Diencephalon (tissue), 1 donor: ENCODE measurements at places on chromosomes 7 and 10. TPM values are rescaled to one million over a fixed set of nuclear protein-coding genes. Genes with fewer than 3 reads are reported as not detected.

FANK1 gene
- 11.3 TPM for total RNA-seq

SPDYE2B gene
- total RNA-seq, result not detected

CCDC172 gene
- not detected for total RNA-seq

RABGEF1 gene
- 60.2 TPM for total RNA-seq

MICU1 gene
- 50.5 TPM for total RNA-seq

HTRA1 gene
- total RNA-seq, result 64.1 TPM

TACR2 gene
- total RNA-seq, result 1.2 TPM
